Gastrocnemius medialis (tissue), 4 donors: ENCODE measurements at places on chromosomes 1 and 21. TPM values are rescaled to one million over a fixed set of nuclear protein-coding genes. Genes with fewer than 3 reads are reported as not detected.

S100A3 gene
- total RNA-seq = not detected

FMOD gene
- 6.5 TPM for total RNA-seq

DNA sequence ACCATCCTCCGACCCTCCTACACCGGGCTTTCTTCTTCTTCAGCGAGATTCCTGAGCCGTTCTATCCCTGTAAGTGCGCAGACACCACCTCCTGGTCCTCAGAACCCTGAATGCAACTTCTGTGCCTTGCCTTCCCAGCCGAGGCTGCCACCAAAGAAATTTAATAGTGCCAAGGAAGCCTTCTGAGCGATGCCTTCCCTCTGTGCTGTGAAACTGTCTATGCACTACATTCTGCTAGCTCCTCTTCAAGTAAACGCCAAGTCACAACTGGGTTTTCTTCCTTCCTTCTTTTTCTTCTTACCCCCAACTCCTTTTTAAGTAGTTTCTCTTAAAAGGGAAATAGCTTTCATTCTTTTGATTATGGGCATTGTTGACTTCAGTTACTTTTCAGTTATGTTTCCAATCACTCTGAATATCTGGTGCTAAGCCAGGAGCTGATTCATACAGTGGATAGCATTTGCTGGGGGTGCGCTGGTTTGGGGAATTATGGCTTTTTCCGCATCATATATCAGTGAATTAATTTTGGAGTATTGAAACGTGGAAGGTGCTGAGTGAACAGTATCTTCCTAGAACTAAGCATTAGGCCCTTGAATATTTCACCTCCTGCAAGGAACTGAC lies 38.6 kb upstream of the GPR88 start:
- H3K27ac ChIP-seq = no peak overlapping the region
- no peak overlapping the region for H3K4me3 ChIP-seq
- H3K27me3 ChIP-seq = no peaks in the 10 kb centered on the region
- no peaks in the 10 kb centered on the region for H3K4me1 ChIP-seq
- peaks cover 24% of the 10 kb centered on the region for H3K36me3 ChIP-seq

GRCh38 chr1:40385437-40386358 lies 12.2 kb downstream of the SMAP2 start:
- H3K4me3 ChIP-seq = no peak overlapping the region
- peaks cover 35% of the 10 kb centered on the region for H3K4me1 ChIP-seq
- no peaks in the 10 kb centered on the region for H3K36me3 ChIP-seq
- peak overlapping the region; percentile 67 for H3K27ac ChIP-seq

DNA sequence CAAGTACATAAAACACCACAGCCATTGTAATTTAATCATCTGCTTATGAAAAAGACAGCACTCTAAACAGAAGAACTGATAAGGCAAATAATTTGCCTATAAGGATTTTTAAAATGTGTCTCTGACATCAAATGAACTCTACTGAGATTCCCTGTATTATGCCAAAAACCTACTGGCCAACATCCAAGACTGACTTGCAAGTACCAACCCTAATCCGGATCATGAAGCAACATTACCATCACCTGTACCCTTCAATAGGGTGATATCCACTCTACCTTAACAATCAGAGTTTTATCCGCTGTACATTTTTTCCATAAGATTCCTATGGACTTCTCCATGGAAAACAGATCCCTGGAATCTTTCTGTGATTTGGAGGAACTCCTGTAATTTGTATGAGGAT lies 4.6 kb downstream of the RGS7 start:
- no peaks in the 10 kb centered on the region for H3K36me3 ChIP-seq
- no peak overlapping the region for H3K4me3 ChIP-seq
- H3K4me1 ChIP-seq = no peaks in the 10 kb centered on the region
- peaks cover 11% of the 10 kb centered on the region for H3K27me3 ChIP-seq

- no peaks in the 10 kb centered on the region for H3K4me1 ChIP-seq
- H3K27ac ChIP-seq = no peak overlapping the region
- no peak overlapping the region for H3K4me3 ChIP-seq
Measured at GRCh38 chr1:58143972-58144697, 402.4 kb downstream of the OMA1 start.

DNA sequence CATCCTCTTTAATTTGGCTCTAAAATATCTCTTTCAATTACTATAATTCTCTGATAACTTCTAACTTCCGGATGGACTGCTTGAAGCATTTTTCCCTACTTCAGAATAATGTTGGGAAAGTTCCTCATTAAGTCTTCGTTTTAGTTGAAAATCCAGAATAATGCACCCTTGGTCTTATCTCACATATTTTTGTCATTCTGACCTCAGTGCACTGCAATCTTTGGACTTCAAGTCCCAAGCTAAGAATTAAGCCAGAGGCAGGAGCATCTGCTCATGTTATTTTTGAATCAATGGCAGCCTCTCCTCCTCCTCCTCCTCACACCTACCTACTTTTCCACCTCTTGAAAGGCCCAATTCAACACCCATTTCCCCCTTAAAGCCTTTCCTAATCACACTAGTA lies 169.8 kb downstream of the CYYR1 start:
- no peak overlapping the region for H3K4me3 ChIP-seq
- no peaks in the 10 kb centered on the region for H3K4me1 ChIP-seq
- H3K27me3 ChIP-seq = no peaks in the 10 kb centered on the region
- no peak overlapping the region for H3K27ac ChIP-seq
- no peak for DNase-seq

- no peaks in the 10 kb centered on the region for H3K36me3 ChIP-seq
- peak; percentile 97 for DNase-seq
- peak within 1 kb of the TSS; percentile 92 for H3K27ac ChIP-seq
Measured at GRCh38 chr1:114581335-114582287, at the start of gene BCAS2. Gene BCAS2 (minus strand): TSS chr1:114581615. CDS start chr1:114581591, 24 bp downstream.

DNA sequence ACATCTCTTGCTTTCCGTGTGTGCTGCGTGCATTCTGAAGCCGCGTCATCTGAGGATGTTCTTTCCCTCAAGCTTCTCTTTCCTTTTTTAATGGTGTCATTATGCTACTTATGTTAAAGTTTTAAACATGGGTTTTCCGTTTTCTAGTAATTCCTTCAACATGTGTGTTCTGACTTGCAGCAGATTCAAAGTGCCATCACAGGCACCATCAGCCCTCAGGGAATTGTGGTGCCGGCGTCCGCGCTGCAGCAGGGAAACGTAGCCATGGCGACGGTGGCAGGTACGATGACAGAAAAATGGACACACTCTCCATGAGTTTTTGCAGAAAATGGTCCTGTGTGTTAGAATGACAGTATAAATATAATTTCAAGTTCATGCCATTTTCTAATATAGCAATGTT lies 42.4 kb downstream of the PKNOX1 start:
- H3K27me3 ChIP-seq = no peaks in the 10 kb centered on the region
- DNase-seq = no peak
- H3K36me3 ChIP-seq = no peaks in the 10 kb centered on the region
- no peaks in the 10 kb centered on the region for H3K4me1 ChIP-seq
- no peak overlapping the region for H3K4me3 ChIP-seq
- no peak overlapping the region for H3K27ac ChIP-seq

- H3K27me3 ChIP-seq = no peaks in the 10 kb centered on the region
- no peak overlapping the region for H3K27ac ChIP-seq
- H3K36me3 ChIP-seq = no peaks in the 10 kb centered on the region
- H3K4me1 ChIP-seq = peaks cover 4% of the 10 kb centered on the region
- no peak for DNase-seq
- no peak overlapping the region for H3K4me3 ChIP-seq
Measured at GRCh38 chr1:24173638-24174575, 13.2 kb downstream of the IFNLR1 start.
